ENCODE measurements at places on chromosomes 5 and 9.
A peak's percentile ranks its signal among the peaks of the same experiment; 100 is the strongest.

DNA sequence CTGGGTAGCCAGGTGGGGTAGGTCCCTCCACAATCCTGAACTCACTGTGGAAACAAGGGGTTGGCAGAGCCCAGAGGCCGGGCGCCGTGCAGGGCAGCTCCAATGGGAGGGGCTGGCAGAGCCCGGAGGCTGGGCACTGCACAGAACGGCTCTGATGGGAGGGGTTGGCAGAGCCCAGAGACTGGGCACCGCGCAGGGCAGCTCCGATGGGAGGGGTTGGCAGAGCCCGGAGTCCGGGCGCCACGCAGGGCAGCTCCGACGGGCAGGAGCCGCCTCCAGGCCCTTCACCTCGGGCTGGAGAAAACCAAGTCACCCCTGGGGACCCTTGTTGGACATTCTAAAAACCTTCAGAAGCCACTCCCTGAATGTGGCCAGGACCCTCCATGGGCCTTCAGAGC is 9.3 kb downstream of the NACC2 start:
- no peak for DNase-seq

DNA sequence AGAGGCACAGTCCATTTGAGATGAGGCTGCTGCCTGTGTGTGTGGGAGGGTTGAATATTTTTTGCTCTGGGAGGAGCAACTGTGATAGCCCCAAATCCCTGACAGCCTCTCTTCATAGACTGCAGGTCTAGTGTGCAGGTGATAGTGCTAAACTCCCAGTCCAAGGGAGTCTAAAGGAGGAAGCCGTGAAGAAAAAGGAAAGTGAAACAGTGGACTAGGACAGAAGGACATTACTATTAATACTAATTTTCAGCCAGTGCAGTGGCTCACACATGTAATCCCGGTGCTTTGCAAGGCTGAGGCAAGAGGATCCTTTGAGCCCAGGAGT is 295.0 kb downstream of the PDE4D start:
- DNase-seq: no peak

DNA sequence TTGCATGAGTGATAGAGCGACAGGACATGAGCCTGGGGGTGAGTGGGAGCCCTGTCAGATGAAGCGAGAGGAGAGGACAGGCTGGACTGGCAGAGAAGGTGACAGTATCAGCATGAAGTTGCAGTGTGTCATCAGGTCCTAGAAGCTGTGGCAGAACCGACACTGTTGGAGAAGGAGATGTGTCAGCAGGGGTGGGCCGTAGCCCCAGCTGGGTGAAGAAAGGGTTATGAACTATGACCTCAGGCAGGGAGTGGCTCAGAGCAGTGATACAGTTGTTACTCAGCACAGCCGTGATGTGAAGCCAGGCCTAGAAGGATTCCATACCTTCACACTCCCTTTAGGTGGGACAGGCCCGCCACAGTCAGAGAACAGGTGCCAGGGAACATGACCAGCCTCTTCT is 7.6 kb downstream of the PCYOX1L start:
- DNase-seq: no peak

DNA sequence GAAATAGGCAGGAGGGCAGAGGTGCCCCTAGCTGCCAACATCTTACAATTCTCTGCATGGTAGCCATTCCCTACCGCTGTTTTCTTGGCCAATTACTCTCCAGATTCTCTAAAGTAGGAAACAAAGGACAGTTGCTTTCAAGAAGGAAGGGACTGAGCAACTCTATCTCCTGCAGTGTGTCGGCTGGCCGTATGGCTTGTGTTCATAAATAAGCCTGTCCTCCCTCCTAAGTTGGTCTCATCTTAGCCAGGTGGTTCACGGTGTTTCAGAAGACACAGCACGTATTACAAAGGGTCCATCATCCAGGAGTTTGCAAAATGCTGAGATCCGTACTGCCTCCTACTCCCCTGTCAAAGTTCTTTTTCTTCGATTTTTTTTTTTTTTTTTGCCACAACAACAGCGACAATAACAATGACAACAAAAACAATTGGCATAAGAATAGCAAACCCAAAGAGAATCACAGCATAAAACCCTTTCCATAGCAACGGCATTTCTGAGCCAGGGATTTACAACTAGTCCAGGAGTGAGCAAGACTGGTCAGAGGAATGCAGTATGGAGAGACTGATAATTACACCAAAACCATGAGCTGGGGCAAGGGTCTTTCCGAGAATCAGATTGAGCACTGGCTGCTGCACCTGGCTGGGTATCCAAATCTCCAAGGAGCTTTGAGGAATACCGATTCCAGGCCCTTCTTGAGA is 212.8 kb downstream of the SLIT3 start:
- DNase-seq: no peak

GRCh38 chr5:20832204-20833080 is 844.4 kb upstream of the CDH18 start:
- no peak for DNase-seq

GRCh38 chr9:87406543-87407166 is 91.0 kb upstream of the DAPK1 start:
- no peak for DNase-seq

GRCh38 chr9:38737246-38737645 is 17.3 kb upstream of the FAM240B start:
- no peak for DNase-seq

GRCh38 chr5:175460126-175460525 is 16.1 kb upstream of the DRD1 start:
- DNase-seq: no peak

- no peak for DNase-seq
These were observed 13.4 kb upstream of the TXNDC8 start for GRCh38 chr9:110351009-110351467.

- DNase-seq: peak; percentile 93
These were observed at the start of gene DNAJB5 for GRCh38 chr9:34989003-34989945. Gene DNAJB5, plus strand, starts transcription at chr9:34989745. Its CDS starts 886 bp downstream, at chr9:34990631.

- no peak for DNase-seq
These were observed 16.5 kb downstream of the GOLM1 start for GRCh38 chr9:86082870-86083269.

DNA sequence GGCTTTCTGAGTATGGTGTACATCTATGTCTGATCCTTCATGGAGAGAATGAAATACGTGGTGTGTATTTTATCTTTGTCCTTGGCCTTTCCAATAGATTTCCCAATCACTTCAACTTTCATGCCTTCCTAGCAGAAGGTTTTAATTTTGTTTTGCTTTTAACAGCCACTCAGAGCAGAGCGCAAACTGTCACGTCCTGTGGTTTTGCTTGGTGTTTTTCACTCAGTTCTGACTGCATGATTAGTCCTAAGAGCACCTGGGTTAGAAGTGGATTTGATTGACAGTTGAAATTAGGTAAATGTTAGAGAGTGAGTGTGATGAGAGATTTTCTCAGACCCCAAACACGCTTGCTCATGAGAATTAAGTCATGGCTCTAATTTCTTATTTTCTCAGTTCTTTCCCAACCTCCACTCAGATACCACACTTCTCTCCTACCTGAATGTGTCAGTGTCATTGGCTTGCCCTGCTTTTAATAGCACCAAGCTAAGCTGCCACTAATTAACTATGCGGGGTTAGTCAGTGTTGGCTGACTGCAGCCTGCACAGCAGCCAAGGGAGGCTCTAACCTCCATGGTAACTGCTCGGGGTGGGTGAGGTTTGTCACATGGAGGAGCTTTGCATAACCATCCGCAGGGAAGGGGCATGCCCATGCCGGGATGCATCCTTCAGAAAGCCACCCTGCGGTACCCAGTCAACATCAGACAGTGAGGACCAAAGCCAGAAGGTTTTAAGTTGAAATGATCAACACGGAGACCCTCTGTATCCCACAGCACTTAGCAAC is 173.4 kb downstream of the NR3C1 start:
- DNase-seq: no peak

GRCh38 chr5:167947306-167947705 is 344.1 kb upstream of the WWC1 start:
- DNase-seq: no peak

DNA sequence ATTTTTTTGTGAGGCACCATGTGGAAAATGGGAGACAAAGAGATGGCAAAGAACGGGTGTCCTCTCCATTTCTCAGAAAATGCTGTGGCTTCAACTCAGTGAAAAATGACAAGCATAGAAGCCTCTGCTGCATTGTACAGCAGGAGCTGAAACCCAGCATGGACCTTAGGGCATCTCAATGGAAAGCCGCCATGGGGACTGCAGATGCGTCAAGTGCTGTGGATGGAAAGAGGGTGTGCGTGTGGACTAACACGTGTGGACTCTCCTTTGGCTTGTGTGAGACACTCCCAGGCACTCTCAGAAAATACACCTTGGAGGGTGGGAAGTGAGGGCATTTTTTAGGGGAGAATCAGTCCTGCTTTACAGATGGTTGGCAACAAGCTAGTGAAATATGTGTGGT is 2.2 kb upstream of the GLRX start:
- DNase-seq: no peak

- DNase-seq: no peak
These were observed 1.6 kb downstream of the NREP start for GRCh38 chr5:111755345-111755941.

GRCh38 chr5:157222506-157223230 is 42.0 kb downstream of the ITK start:
- peak; percentile 59 for DNase-seq

GRCh38 chr5:127290019-127290945 is at the start of gene MEGF10:
Gene MEGF10, plus strand, starts transcription at chr5:127290796. Its CDS starts 40,513 bp downstream, at chr5:127331309.
- no peak for DNase-seq

DNA sequence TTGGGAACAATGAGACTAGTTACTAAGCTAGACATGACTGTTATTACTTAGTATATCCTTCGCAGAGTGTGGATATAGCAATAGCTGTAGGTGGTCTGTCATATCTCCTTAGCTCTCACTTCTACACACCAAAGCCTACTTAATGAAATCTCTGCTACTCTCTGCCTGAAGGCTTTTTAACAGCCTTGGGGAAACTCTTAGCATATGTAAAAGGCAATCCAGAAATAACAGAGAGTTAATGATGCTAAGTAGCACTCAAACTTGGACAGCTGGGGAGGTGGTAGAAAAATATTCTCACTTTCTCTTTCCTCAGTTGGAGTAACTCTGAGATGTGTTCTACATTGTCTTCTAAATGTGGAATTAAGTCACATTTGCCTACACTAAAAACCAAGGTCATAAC is 30.2 kb upstream of the C6 start:
- no peak for DNase-seq

DNA sequence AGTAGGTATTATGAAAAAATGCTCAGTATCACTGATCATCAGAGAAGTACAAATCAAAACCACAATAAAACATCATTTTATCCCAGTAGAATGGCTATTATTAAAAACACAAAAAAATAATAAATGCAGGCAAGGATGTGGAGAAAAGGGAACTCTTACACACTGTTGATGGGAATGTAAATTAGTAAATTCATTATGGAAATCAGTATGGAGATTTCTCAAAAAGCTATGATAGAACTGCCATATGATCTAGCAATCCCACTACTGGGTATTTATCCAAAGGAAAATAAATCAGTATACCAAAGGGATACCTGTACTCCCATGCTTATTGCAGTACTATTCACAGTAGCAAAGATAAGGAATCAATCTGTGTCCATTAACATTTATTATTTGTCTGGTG is 209.6 kb downstream of the FER start:
- no peak for DNase-seq

DNA sequence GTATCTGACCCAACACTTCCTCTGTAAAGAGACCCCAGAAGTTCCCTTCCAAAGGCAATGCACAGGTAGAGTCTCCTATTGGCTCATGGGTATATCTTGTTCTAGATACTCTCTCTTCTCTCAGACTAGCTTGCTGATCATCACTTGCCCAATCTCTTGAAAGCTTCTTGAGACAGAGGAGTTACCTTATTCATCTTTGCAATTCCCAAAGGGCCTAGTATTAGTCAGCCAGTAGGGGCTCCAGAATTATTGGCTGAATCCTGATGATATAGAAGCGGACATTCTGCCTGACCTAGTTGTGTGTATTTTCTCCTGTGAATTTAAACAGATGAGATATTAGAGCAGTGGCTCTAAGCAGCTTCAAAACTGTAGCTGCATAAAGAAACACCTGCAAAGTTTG is 304.0 kb upstream of the KLF4 start:
- DNase-seq: no peak

GRCh38 chr5:103114440-103114839 is 5.5 kb downstream of the GIN1 start:
- DNase-seq: no peak

GRCh38 chr5:109825450-109825849 is 135.7 kb downstream of the MAN2A1 start:
- DNase-seq: no peak

DNA sequence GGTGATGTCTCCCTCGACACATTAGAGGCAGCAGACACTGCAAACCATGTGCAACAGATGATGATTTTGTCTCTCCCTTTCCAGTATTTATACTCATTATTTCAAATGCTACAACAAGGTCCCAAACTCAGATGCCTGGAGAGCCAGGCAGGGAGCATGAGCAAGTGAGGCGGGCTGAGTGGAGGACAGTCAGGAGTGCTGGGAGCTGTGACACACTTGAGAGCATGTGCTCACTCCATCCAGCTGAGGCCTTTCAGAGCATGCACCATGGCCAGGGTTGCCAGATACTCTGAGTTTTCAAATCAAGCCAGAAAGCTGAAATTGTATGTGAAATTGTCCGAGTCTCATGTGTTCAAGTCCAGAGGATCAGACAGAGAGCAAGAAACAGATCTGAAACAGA is 55.8 kb upstream of the SLC2A8 start:
- no peak for DNase-seq

DNA sequence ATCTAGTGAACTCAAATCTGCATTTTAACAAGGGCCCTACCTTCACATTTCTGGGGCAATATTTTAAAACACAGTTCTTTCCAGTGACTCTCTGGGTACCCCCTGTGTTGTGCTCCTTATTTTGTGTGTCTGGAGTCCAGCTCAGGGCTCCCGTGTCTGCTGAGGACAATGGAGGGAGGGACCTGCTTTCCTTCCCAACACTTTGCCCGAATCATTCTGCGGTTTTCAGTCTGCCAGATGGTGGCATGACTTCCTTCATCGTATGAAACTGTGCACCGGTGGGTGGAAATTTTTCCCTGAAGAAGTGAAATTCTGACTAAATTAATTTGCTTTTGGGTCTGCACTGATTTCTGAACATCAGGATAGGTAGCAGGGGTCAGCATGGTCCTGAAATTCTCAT is 153.6 kb upstream of the CD180 start:
- DNase-seq: no peak

GRCh38 chr5:10248378-10249260 is 1.1 kb downstream of the ATPSCKMT start:
- no peak for DNase-seq

- no peak for DNase-seq
These were observed 119.7 kb upstream of the TARS1 start for GRCh38 chr5:33321026-33321425.

DNA sequence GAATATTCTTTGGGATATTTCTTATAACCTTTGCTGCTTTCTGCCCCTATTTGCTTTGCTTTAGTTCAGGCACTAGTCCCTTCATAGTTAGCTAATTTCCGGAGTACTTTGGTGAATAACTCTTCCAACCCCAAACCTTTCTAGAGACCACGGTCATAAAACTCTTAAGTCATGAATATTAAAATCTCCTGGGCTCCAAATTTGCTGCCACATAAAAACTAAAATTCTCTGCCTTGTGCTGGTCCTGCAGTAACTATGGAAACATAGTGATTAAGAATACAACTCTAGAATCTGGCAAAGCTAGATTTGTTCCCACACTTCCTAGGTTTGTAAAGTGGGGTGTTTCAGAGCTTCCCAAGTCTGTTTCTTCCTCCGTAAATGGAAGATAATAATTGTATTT is 10.0 kb upstream of the ACTBL2 start:
- no peak for DNase-seq

Measured in stimulated activated CD8-positive, alpha-beta memory T cell treated with anti-CD3 and anti-CD28 coated beads, Interleukin-4, amount 100 ng/mL, for 4 hours (primary cell).